ENCODE measurements at places on chromosomes 2 and 18.

DNA sequence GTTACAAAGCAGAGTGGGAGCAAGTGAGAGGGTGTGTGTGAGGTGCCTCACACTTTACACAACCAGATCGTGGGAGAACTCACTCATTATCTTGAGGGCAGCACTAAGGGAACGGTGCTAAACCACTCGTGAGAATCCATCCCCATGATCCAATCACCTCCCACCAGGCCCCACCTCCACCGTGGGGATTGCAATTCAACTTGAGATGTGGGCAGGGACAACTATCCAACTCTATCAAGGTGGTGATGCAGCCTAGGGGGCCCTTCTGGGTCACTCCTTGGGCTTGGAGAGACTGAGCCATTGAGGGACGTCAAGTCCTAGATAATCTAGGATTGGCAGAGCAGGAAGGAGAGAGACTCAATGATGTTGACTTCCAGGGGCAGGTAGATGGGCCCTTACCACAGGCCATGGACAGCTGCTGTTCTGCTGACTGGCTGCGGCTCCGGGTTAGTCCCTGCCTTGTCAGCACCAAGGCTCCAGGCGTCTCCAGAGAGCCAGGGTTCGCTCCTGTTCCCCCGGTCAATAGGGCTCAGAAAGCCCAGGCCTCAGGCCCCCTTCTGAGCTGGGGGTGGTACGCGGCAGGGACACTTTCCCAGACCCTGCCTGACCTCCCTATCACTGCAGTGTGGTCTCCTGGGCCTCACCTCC lies 193.2 kb upstream of the HS6ST1 start:
- DNase-seq, result no peak

DNA sequence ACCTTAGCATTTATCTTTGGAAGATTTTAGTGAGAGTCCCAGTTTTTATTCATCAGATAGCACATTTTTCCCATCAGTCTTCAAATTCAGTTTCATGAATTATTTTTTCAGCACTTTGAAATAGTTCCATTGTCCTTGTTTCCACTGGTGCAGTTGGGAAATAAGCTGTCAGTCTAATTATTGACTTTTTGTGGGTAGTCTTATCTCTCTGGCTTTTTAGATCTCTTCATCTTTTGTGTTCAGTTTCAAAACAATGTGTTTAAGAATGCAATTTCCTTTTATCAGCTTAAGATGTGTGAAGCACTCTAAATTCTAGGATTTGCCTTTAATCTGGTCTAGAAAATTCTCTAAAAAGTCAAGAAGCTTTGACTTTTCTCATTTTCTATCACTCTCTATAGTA lies 70.5 kb downstream of the GFPT1 start:
- DNase-seq, result no peak

GRCh38 chr2:134269972-134270735 lies 16.3 kb downstream of the MGAT5 start:
- DNase-seq, result no peak

DNA sequence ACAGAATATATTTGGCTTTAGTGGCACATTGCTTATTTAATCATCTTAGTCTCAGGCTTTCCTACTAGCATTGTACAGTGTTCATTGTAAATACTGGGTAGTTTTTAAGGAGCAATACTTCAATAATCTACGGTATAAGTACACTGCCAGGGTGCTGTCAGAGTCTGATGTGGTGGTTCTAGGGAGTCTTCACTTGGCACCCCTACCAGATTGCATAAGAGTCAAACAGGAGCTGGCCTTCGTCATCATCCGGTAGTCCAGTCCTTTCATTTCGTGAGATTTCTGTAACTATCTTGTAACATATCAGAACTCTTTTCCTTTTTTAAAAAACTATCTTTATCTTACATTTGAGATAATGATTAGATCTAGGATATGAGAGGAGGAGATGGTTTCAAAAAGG lies 91.1 kb downstream of the ZNF532 start:
- DNase-seq, result no peak

- DNase-seq, result no peak
These were observed 29.9 kb upstream of the ZNG1B start for GRCh38 chr2:113407446-113408099.

DNA sequence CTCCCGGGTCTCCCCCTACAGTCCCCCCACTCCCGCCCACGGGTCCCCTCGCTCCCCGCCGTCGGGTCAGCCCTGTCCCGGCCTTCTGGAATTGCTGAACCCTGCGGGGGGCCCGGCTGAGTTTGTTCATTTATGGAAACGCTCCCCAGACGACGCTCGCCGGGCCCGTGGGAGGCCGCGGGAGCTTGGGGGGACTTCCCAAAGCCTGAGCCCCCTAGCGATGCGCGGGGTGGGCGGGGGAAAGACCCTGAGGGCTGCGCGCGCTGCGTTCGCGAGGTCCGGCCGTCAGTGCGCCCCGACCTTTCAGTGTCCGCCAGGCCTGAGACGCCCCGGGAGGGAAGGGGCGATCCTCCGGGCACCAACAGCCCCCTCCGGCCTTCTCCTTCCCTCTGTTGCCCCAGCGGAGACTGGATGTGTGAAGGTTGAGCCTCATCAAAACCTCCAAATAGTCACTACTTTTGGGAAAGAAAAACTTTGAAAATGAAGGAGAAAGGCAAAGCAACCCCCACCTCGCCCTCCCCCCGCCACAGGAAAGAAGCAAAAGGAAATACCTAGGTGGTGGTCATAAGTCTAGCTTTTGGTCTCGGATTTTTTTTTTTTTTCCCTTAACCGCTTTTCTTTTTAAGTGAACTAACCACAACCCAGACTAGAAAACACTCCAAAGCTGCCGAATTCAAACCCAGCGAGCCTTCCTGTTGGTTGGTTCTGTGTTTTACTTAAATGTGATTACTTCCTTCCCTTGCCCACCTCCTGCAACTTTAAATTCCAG lies 509 bp upstream of the CYS1 start:
- DNase-seq, result peak; percentile 16

DNA sequence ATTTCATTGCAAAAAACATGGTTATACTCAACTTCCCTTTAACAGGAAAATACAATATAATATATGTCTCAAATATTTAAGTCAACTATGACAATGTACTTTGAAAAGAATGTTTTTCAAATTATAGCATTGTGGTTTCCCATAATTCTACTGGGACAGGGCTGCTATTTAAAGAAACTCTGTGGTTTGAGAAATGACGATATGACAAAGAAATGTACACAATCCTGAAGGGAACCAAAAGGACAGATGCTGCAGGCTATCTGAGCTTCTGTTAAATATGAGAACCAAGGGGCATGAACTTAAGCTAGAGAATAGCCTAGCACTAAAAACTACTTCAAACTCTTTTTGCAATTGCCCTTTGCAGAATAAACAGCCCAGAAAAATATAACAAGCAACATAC lies 415.9 kb downstream of the GRB14 start:
- no peak for DNase-seq

GRCh38 chr2:235320326-235320725 lies 173.5 kb upstream of the AGAP1 start:
- DNase-seq, result no peak

GRCh38 chr18:32138332-32138982 lies 46.8 kb downstream of the RNF138 start:
- DNase-seq, result no peak

- no peak for DNase-seq
These were observed 316.5 kb downstream of the EN1 start for GRCh38 chr2:118530976-118531375.

- DNase-seq, result no peak
These were observed 126.8 kb downstream of the SLC8A1 start for GRCh38 chr2:40325116-40325515.
